Activated T-cell treated with anti-CD3 and anti-CD28 coated beads for 48 hours (primary cell): ENCODE measurements at places on chromosomes 7 and 10.

GRCh38 chr10:27536437-27536836, 32.3 kb downstream of the RAB18 start:
- no peak for DNase-seq

DNA sequence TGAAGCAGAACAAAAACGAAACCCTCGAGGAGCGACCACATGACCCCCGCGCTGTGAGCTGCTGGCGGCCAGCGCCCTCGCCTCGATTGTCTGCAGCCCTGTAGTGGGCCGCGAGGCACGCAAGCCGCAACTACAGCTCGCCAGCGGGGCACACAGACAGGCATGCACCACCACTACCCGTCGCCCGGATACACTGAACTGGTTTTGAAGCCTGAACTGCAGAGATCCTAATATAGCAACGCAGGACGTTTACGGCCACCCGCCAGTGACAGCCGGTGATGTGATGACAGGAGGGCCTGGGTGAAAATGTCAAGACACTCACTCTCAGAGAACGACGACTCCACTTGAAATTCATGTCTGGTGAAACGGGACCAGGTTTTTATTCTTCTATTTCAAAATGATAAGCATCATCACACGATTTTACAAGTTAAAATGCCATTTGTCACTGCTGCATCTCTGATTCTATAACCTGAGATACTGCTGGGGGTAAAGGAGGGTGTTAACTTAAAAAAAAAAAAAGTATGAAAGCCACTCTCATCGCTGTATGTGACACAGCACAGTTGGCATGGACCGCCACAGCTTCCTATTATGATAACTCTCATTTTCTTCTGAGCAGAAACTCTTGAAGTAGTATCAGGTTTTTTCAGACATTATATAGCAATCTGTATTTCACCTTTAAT, 120.3 kb upstream of the DIP2C start:
- no peak for DNase-seq

- no peak for DNase-seq
Observed at GRCh38 chr7:151274396-151274795, 25.9 kb upstream of the SMARCD3 start.

DNA sequence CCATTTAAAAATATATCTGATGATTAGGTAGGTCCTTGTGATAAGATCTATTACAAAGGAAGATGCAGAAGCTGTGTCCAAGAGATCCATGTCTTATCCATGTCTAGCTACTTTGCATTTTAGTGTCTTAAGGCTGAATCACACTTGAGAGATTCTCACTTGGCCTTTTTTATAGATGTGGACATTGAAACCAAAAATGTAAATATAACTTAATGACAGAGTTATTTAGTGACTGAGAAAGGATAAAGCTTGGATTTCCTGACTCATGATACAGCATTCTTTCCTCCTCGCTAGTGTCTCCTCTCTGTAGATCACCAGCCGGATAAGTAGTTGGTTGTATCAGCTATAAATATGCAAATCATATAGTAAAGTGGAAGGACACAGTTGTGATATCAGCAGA, 23.3 kb downstream of the INHBA start:
- DNase-seq = no peak

DNA sequence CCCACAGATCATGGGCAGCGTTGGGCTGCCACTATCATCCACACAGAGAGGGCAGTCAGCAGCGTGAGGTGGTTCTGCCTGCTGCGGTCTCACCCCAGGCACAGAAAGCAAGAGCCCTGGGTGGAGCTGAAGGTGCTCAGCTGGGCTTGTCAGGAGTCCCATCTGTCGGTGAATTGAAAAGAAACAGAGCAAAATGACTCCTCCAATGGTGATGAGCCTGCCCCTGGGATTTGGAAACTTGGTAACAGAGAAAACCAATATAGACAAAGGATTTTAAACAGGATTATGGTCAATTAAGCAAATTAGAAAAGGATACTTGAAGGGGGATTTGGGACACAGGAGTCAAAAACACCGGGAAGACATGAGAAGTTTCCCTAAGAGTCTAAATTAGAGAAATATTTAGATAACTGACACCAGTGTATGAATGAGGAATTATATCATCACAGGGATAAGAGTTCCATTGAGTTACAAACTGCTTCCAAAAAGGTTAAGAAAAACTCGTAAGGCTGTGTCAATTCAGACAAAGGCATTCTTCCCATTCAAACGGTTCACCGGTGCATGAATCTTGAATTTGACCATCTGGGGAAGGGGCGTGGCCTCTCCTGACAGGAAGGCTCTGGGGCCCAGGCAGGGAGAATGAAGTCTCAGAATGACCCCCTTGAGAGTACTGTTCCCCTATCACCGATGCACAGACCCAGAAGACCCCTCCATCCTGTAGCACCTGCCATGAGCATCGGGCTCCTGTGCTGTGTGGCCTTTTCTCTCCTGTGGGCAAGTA, 70.0 kb upstream of the PRSS58 start:
- no peak for DNase-seq

DNA sequence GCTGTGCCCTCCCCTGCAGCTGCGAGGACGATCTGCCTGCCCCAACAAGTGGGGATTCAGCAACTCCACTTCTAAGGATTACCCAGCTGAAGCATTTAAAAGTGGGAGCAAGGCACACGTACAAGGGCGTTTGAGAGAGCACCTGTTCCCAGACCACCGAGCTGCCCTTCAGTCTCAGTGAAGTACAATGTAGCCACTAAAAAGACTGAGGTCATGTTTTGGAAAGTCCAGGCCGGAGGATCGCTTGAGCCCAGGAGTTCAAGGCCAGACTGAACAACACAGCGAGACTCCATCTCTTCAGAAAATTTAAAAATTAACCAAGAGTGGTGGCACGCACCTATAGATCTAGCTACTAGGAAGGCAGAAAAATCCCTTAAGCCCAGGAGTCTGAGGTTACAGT, 14.7 kb downstream of the NOS3 start:
- DNase-seq = no peak

DNA sequence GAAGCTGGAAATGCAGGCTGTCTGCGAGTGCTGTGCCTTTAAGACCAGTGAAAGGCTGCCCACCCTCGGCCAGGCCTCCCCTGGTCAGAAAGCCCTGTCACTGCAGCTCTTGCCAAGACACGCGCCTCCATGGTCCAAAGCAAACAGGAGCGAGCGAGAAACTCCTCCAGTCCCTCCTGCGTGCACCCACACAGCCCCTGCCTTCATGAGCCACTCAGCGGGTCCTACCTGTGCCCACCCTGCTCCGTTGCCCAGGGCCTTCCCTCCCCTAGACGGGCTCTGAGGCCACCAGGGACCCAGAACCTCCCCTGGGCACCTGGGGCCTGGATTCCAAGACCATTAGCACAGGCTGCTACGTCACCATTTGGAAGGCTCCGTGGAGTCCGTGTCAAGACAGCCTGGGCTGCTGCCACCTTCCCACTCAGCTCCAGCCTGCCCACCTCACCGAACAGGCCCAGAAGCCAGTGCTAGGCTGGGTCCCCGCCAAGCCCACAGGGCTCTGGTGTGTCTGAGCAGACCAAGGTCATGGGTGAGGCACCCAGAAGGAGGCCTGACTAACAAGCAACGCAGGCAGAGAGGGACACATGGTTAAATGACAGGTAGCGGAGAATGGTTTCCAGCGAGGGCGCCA, 144.5 kb downstream of the NEURL1 start:
- no peak for DNase-seq
